ENCODE measurements at places on chromosomes 1 and 21. TPM values are rescaled to one million over a fixed set of nuclear protein-coding genes. Genes with fewer than 3 reads are reported as not detected.

SLAMF9 gene
- total RNA-seq: not detected

CYP2J2 gene
- total RNA-seq: 3.2 TPM

SRGAP2 gene
- total RNA-seq: 38.8 TPM

TRABD2B gene
- not detected for total RNA-seq

LCE2B gene
- total RNA-seq: not detected

SPAG17 gene
- not detected for total RNA-seq

CD164L2 gene
- 0.15 TPM for total RNA-seq

GPR3 gene
- total RNA-seq: 2.6 TPM

ZNF436 gene
- 18.3 TPM for total RNA-seq

MASP2 gene
- not detected for total RNA-seq
